ENCODE measurements at places on chromosomes 11 and 22.

DNA sequence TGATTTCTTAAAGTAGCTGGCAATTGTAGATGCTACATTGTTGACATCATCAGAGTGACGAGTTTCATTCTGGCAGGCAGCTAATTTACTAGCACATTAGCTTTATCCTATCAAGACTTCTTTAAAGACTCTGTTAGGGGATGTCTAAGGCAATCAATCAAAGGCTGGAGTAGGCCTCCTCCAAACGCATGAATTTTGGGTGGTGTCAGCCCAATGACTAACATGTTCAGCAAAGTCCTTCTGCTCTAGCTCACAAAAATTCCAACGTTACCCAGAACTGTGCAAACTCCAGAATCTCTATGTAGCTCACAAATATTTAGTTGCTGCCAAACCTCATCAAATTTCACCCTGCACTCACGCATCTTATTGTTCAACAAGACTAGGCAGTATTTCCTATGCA lies 395.6 kb downstream of the DLG2 start:
- DNase-seq: no peak

- DNase-seq: no peak
These were observed 171.3 kb upstream of the SOX6 start for GRCh38 chr11:16527525-16528246.

DNA sequence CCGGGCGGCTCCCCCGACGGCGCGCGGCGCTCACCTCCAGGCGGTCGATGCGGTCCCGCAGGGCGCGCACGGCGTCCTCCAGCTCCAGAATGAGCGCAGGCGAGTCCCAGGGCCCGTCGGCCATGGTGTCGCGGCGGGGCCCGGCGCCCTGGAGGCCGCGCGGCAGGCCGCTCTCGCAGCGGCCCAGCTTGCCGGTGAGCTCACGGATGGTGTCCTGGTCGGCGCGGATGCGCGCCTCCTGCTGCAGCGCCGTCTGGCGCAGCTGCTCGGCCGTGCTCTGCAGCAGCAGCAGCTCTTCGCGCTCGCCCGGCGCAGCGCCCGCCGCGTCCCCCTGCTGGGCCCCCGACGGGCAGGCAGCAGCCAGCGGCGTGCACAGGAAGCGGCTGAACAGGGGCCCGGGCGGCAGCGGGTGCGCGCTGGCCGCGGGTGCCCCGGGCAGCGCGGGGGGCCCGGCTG lies 599 bp downstream of the NPTXR start:
- DNase-seq: peak; percentile 41

DNA sequence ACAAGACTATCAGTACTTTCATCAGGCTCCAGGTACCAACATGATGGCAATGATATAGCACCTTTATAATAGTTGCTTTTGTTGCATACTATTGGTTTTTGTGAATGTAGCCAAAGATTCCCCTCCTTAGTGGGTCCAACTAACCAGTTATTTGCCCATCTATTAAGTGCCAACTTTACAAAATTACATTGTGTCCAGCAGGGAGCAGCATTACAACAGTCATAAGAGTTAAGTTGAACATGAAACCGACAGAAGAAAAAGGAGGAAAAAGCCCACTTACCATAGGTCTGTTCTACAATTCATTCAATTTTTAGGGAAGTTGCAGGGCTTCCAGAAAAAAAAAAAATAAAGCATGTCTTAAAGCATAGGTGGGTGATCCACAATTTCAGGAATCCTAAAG lies 21.6 kb downstream of the IMMP1L start:
- no peak for DNase-seq

DNA sequence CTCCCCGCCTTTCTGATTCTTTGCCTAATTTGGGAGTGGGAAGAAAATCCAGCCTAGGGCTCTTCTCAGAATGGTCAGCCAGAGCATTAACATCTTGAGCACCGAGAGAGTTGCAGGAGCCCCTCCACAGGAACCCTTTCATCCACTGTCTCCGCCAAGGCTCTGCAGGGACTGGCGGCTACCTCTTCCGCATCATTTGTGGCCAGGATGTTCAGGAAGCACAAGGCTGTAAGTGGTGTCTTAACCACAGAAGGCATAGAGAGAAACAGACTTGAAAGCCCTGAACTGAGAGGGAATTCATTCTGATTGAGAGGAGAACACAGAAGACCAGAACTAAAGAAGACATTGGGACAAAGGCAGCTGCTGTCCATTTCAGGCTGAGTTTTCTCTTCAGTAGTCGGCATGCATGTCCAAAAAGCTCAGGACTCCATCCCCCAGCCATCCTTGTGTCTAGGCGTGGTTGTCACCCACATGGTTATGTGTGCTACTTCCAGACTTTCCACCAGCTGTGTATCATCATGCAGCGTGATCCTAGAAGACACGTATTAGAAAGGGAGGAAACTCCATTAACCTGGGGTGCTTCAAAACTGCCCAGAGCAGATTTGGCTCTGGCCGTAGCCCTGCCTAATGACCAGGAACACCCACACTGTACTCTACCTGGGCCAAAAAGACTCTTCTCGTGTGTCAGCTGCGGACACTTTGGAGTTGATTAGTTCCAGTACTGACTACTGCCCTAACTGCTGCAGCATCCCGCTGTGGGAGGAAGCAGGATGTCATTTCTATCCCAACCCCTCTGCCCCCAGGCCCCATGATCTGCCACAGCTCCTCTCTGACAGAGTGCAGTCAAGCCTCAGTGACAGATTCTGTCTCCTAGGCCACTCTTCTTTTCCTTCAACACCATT lies 725.1 kb downstream of the NTM start:
- no peak for DNase-seq

DNA sequence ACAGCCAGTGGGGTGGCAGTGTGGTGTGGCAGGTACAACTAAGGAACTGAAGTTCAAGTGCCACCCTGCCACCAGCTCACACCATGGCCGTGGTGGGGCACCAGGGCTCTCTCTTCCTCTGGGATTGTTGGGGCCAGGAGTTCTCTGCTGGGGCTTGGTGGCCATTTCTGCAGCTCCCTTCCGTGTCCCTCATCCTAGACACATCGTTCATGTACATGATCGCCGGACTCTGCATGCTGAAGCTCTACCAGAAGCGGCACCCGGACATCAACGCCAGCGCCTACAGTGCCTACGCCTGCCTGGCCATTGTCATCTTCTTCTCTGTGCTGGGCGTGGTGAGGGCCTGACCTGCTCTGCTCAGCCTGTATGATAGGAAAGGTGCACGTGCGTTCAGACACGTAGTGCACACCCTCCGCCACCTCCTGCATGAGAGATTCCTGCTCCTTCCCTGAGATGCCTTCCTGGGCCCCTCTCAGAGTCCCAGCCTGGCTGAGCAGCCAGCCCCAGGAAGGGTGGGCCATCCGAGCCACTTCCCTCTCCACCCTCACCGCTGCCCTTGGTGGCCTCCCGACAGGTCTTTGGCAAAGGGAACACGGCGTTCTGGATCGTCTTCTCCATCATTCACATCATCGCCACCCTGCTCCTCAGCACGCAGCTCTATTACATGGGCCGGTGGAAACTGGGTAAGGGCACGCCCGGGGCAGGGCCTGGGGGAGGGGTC lies 7.3 kb upstream of the TAGLN start:
- DNase-seq: no peak

DNA sequence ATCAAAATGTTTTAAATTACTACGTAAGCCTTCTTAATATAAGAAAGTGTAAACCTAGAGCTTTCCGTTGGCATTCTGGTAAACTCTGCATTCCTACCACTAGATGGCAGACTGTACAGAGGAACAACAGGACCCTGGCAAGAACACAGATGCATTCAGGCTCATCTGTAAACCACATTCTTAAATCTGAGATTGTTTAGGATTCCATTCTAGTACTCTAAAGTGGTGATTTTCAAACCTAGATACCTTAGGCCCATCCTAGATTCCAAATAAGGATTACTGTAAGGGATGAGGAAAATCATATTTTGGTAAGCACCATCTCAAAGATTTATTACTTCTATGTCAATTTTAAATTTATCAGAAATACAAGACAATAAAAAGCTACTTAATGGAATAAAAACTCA lies 26.9 kb downstream of the PICALM start:
- peak; percentile 15 for DNase-seq

GRCh38 chr11:35585416-35585815 lies 32.8 kb upstream of the FJX1 start:
- DNase-seq: no peak

DNA sequence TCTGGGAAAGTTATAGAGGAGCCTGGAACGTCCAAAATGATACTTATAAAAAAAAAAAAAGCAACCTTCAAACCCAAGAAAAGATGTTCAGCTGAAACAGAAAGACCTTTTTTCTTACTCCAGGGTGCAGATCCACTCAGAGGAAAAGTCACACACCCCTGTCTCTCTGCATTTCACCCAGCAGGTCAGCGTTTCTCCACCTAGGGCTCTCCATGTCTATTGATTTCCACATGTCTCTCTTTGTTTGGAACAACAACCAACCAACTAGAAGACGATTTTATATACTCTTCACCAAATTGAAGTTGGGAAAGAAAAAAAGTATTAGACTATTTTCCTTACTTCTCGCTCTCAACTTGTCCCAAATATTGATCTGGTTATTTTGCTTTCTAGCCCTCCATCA lies 42.2 kb upstream of the BLID start:
- DNase-seq: no peak

GRCh38 chr11:62569611-62570010 lies 4.1 kb downstream of the EEF1G start:
- no peak for DNase-seq

DNA sequence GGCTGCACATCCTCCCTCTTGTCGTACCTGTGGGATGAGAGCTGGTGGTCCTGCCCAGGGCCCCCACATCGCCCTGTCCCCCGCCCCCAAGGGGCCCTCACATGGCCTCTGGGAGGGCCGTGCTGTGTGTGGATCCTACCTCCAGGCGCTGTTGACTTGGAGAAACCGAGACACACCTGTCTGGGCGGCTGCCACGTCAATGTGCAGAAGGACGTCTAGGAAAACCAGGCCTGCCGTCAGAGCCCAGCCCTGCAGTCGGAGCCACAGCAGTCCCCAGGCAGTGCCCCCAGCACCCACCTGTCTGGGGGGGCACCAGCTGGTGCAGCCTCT lies 14.2 kb downstream of the ALG12 start:
- no peak for DNase-seq

- no peak for DNase-seq
These were observed at the start of gene TREH for GRCh38 chr11:118679483-118679882. TREH (minus strand) TSS chr11:118679650; CDS start chr11:118679627, 23 bp downstream.

- no peak for DNase-seq
These were observed 69.4 kb downstream of the ARL14EP start for GRCh38 chr11:30392221-30392784.

DNA sequence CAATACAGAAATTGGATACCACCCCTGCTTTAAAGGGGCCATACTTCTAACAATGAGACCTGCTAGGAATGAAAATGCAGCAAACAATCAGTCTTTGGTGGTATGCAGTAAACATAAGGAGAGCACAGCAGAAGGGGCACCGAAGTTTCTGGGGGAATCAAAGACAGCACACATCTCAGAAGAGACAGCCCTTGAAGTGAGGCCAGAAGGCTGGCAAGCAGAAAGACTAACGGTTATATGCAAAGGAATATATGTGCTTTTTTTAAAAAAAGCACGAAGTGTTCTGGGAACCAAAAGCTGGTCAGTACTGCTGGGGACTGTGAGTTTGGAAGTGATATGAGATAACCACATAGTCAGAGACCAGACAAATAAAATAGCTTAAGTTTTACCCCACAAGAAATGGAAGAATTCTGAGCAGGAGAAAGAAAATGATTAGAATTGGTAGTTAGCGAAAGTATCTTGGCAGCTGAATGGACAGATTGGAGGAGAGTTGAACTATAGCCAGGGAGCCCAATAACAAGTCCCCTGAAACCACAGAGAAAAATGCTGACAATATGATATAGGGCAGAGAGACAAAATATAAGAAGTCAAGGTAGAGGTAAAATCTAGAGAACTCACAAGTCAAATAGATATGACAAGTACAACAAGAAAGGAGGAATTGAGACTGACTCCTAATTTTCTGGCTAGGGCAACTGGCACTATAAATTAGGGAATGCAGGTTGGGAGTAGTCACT lies 125.7 kb downstream of the MRTFA start:
- no peak for DNase-seq

- DNase-seq: no peak
These were observed 32.8 kb downstream of the KCNC1 start for GRCh38 chr11:17767301-17767885.

DNA sequence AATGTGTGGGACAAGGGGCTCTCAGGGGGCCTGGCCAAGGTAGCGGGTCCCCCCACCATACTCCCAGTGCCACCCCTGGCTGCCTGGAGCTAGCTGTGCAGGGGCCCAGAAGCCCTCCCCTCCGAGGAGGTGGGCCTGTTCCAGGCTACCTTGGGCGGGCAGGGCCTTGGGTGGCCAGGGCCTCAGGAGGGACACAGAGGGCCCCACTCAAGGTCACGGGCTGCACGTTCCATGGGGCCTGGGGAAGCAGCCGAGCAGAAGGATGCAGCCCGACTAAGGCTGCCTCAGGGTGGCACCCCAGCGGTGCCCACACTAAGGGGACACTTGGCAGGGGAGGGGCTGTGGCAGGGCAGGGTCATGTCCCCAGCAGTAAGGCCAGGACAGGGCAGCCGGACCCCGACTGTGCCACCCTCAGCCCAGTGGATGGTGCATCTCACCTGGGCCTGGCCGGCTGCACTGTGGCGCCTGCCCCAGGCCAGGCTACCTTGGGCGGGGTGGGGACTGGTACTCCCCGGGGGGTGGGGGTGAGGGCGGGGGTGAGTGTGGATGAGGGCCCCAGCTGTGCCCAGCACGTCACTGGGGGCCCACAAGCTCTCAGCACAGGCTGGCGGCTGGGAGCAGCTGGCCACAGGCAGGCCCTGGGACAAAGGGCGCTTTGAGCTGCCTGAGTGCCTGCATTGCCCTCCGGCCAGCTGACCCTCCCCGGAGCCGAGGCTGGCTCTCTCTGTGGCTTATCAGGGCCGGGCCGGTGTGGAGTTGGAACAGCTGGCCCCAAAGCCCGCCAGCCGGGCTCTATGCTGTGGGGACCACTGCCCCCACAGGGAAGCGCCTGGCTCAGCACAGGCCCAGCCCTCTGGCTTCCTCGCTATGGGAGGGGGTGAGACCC lies 117.1 kb downstream of the KCNQ1 start:
- DNase-seq: no peak

GRCh38 chr11:69938206-69938605 lies 119.0 kb upstream of the FGF3 start:
- no peak for DNase-seq

- no peak for DNase-seq
These were observed 14.8 kb downstream of the TRIM29 start for GRCh38 chr11:120122924-120123683.

- DNase-seq: no peak
These were observed 47.2 kb downstream of the MCHR1 start for GRCh38 chr22:40726514-40726913.

DNA sequence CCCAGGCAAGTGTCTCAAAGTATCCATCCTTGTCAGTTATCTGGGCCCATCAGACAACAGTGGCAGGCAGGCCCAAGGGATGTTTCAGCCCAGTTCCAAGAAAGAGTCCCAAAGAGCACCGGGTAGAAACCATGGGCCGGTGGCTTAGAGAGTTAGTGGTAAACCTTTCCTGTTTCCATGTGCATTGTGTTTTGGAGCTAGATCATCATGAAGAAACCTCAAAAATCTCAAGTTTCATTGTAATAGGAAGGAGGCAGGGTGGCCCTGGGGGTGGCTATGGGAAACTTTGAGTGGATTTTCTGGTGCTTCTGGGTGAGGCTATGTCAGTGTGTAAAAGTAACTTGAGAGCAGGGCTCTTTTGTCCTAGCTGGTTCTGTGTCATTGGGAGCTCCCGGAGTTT lies 68.1 kb downstream of the UBASH3B start:
- DNase-seq: no peak

All from stimulated activated CD4-positive, alpha-beta T cell treated with anti-CD3 and anti-CD28 coated beads, Interleukin-15, amount 100 ng/mL, for 1 hour (primary cell).